ENCODE measurements at places on chromosomes 2 and 18. TPM values are rescaled to one million over a fixed set of nuclear protein-coding genes. Genes with fewer than 3 reads are reported as not detected.
A peak's percentile ranks its signal among the peaks of the same experiment; 100 is the strongest.

Gene ATG16L1
- 17.5 TPM for total RNA-seq

GRCh38 chr2:23480957-23481797, 96.2 kb downstream of the KLHL29 start:
- DNase-seq, result peak; percentile 60

DNA sequence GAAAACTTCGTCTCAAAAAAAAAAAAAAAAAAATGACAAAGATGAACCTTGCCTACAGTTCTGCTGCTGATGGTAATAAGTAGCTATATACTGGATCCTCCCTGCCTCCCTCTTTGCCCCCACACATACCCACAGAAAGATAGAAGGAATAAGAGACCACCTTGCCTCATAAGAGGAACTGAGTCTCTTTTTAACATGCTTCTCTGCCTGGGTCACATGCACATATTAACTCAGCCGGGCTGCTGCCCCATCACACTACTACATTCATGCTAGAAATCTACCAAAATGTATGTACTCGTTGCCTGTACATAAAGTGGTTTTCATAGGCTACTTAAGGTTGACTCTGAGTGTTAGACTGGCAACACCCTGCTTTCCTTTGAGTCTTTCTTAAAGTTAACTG, 78.9 kb upstream of the B3GNT2 start:
- DNase-seq, result no peak

Gene TDRD15
- total RNA-seq, result not detected

GRCh38 chr2:146227152-146228019, 1617.4 kb upstream of the ACVR2A start:
- no peak for DNase-seq

Gene CABLES1
- 1.5 TPM for total RNA-seq

DNA sequence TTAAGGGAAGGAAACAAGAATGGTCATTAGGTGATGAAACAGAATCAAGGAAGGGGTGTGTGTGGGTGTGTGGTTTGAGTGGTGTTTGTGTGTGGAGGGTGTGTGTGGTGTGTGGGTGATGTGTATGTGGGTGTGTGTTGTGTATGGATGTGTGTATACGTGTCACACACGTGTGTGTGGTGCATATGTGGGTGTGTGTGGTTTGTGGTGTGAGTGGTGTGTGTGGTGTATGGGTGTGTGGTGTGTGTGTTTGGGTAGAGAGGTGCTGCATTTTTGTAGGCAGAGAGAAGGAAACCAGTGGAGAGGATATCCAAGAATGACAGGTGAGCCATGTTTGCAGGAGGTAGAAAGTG, 1.1 kb upstream of the CEP192 start:
- DNase-seq, result no peak

- DNase-seq, result no peak
These were observed 30.7 kb upstream of the FANCL start for GRCh38 chr2:58271826-58272225.

Gene ELMOD3
- total RNA-seq, result 9.8 TPM

Gene NXPH2
- total RNA-seq, result not detected

GRCh38 chr2:209383212-209383611, 40.6 kb upstream of the MAP2 start:
- no peak for DNase-seq

GRCh38 chr2:105437708-105438103, 38.9 kb upstream of the FHL2 start:
- DNase-seq, result no peak

DNA sequence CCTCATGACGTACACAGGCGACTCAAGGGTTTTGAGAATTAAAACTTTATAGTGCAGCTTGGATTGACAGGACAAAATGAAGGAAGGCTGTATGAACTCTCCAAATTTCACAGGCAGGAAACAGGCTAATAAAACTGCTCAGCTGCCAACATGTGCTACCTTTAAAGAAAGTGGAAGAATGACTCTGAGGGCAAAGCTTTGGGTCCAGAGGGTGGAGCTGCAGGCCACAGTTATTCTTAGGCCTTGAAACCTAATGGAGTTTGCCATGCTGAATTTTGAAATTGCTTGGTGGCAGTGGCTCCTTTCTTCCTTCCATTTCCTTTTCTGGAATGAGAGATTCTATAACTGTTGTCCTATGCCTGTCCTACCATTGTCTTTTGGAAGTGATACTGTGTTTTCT, 34.8 kb downstream of the HAT1 start:
- DNase-seq, result no peak

- DNase-seq, result peak; percentile 26
These were observed 7.2 kb downstream of the RAB11FIP5 start for GRCh38 chr2:73105511-73105971.

GRCh38 chr18:61921621-61922235, 28.9 kb upstream of the RNF152 start:
- DNase-seq, result no peak

- no peak for DNase-seq
These were observed 1.3 kb downstream of the GAL3ST2 start for GRCh38 chr2:241777686-241778627.

DNA sequence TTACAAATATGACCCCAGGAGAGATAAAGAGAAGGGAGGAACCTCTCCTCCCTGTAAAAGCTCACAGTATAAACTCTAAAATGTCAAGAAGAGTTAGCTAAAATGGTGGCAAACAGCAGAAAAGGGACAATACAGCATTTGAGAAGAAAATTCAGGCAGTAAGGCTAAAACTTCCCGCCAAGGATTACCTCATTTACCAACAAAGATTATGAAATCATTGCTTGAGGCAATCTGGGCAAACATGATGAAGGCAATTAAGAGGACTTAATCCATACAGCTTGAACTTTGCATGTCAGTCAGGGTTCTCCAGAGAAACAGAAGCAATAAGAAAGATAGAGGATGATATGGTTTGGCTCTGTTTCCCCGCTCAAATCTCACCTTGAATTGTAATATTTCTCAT, 81.4 kb downstream of the CMPK2 start:
- DNase-seq, result no peak

GRCh38 chr2:19208479-19209199, 149.8 kb downstream of the OSR1 start:
- DNase-seq, result no peak

Gene ERICH2
- 1.7 TPM for total RNA-seq

GRCh38 chr2:174951745-174952144, 53.4 kb downstream of the CHN1 start:
- DNase-seq, result no peak

- DNase-seq, result no peak
These were observed 65.7 kb upstream of the BCL2L11 start for GRCh38 chr2:111054791-111055691.

- DNase-seq, result no peak
These were observed 51.3 kb downstream of the C2orf76 start for GRCh38 chr2:119315241-119315925.

GRCh38 chr2:149330127-149331022, at the start of gene LYPD6:
LYPD6 (plus strand) TSS chr2:149330587; CDS start chr2:149437709, 107,122 bp downstream.
- DNase-seq, result no peak

Gene NHEJ1
- total RNA-seq, result 6.7 TPM

DNA sequence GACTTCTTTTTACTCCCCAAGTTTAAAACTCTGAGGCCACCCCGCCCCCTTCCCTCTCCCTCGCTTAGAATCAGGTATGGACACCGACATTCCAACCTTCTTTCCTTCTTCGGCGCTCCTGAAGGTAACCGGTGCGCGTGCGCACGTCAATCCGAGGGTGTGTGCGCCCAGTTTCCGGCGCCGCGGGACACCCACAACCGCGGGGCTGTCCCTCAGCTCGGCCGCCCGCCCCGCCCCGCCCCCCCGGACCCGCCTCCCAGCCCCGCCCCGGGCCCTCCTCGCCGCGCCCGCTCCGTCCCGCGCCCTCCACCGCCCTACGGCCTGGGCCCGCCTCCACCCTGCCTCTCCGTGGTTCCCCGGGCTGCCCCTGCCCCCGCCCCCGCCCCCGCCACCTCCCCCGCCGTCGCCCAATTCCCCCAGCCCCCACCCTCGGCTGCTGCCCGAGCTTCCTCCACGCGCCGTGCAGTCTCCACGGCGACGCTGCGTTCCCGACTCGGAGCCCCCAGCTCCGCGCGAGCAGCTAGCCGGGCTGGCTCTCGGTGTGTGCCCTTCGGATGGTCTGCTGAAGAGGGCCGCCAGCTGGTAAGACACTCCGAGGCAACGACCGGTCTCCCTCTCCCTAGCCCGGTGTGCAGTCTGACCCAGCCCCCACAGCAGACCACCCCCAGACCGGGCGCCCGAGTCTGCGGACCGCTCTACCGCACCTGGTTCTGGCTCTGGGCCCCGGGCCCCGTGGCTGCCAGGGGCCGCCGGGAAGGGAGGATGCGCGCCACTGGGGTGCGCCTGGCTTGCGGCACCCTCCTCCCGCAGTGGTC, 635 bp downstream of the ERICH2 start:
- DNase-seq, result peak; percentile 84

- no peak for DNase-seq
These were observed 49.6 kb downstream of the SOWAHC start for GRCh38 chr2:109663721-109664120.

GRCh38 chr18:6413579-6414117, 1.1 kb downstream of the L3MBTL4 start:
- DNase-seq, result no peak

- peak; percentile 66 for DNase-seq
These were observed 25.7 kb downstream of the ADI1 start for GRCh38 chr2:3493615-3494007.

DNA sequence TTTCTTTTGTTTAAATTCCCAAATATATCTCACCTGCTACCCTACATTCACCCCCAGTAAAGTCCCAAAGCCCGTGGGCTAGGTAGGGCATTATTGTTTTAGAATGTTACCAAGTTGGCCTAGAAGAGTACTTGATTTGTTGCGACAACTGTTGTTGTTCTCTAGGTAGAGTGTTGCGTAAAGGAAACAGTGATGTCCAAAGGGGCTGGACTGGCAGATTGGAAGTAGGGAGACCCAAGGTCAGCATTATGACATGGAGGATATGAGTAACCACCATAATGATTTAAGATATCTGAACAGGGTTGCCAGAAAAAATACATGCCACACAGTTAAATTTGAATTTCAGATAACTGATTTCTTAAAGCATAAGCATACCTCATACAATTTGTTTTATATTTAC, 39.2 kb downstream of the SCN1A start:
- no peak for DNase-seq

Gene DYNAP
- total RNA-seq, result not detected

- DNase-seq, result peak; percentile 43
These were observed 146.1 kb upstream of the OTOS start for GRCh38 chr2:240286596-240286995.
